ENCODE measurements at places on chromosomes 13 and 19.

- no peak for DNase-seq
These were observed 13.8 kb downstream of the SIPA1L3 start for GRCh38 chr19:37920591-37921450.

- DNase-seq, result no peak
These were observed 36.5 kb upstream of the SACS start for GRCh38 chr13:23469951-23470421.

- DNase-seq, result no peak
These were observed 2.9 kb downstream of the ZNF90 start for GRCh38 chr19:20080656-20081055.

GRCh38 chr19:46487802-46488445 lies 7.7 kb downstream of the PNMA8B start:
- no peak for DNase-seq

GRCh38 chr19:32339988-32340874 lies 5.2 kb upstream of the ZNF507 start:
- no peak for DNase-seq

- DNase-seq, result no peak
These were observed 244.7 kb downstream of the DCLK1 start for GRCh38 chr13:35886332-35887114.

GRCh38 chr13:31807090-31807541 lies 67.8 kb downstream of the RXFP2 start:
- DNase-seq, result no peak

- no peak for DNase-seq
These were observed at the start of gene DOCK6 for GRCh38 chr19:11261971-11262839. Gene DOCK6, minus strand, starts transcription at chr19:11262524. Its CDS starts 84 bp downstream, at chr19:11262440.

DNA sequence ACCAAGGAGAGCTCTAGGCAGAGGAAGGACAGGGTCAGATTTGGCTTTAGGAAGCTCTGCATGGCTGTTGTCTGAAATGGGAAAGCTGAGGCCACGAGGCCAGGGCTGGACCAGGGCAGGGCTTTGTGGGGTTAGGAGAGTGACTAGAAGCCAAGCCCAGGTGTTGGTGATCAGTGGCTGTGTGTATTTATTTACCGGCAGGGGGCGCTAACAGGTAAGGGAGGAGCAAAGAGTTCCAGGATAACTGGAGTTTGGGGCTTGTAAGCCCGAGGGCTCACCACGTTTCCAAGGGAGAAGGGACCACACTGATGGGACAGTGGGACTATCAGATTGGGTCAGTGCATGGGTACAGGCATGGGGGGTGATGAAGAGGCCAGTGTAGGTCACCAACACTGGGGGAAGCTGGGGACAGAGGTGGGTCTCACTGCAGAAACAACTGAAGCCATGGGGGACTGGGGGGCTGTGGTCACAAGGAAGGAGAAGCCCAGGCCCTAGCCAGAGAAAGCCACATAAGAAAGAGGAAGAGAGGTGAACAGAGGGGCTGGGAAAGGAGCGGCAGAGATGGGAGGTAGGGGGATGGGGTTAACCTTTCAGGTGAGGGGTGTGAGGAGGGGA lies 3.9 kb downstream of the TMEM147 start:
- DNase-seq, result no peak

DNA sequence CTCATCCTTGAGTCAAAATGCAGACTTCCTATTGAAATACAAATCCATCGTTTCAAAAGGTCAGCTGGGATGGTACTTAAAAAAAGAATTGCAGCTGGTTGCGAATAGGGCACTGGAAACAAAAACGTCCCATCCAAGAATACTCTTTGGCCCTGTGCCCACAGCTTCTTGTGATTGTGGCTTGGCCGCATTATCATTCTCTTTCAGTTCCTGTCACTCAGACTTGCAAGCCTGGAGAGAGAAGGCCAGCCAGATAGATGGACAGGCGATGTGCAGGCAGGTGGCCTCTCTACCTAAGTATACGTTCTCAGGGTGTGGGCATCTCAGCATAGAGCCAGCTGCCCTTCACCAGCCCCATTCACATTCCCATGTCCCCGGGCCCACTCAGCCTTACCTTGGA lies 208.5 kb upstream of the ZNF536 start:
- no peak for DNase-seq

- no peak for DNase-seq
These were observed 468 bp downstream of the S1PR5 start for GRCh38 chr19:10516671-10517286.

GRCh38 chr13:112252804-112253590 lies 123.2 kb upstream of the SPACA7 start:
- DNase-seq, result no peak

DNA sequence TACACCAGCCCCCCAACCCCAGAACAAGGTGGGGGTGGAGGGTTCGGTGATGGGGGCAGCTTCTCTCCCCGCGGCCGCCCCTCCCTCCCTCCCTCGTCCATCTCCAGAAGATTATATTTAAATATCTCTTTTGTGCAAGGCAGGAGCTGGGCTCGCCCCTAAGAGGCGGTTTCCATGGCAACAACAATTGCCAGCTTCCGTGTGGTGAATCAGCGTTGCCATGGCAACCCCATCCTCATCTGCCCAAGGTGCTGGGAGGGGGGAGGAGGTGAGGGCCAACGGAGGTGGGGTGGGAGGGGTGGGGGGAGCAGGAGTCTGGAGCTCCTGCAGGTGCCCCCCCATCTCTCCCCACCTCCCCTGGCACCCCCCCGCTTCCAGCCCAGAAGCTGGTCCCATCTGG lies 46.4 kb downstream of the CELF5 start:
- no peak for DNase-seq

DNA sequence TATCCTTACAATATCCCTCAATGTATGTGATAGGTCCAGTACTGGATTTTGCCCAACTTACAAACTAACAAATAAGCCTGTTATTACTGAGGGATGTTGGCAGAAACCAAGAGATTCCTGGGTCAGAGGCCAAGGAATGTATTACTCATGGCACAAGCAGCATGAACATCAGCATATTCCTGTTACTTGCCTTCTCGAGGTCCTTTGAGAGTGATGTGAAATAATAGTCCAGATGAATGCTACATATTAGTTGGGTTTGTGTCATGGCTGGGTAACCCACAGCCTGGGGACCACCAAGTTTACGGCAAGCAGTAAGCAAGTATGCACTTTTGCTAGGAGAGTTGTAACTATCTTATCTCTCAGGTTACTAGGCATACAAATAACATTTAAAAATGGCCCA lies 384.5 kb upstream of the GPC6 start:
- DNase-seq, result no peak

- DNase-seq, result no peak
These were observed 813 bp downstream of the ZNF562 start for GRCh38 chr19:9673912-9674662.

DNA sequence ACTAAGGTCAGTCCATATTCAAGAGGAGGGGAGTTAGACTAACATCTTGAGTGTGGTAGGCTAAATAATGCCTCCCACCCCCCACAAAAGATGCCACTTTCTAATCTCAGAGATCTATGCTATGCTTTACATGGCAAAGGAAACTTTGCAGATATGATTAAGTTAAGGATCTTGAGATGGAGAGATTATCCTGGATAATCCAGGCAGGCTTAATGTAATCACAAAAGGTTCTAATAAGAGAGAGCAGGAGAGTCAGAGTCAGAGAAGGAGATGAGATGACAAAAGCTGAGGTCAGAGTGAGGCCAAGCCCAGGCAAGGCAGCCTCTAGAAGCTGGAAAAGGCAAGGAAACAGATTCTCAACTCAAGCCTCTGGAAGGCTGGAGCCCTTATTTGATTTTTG lies 1011.6 kb downstream of the PCDH9 start:
- no peak for DNase-seq

- DNase-seq, result no peak
These were observed 269.3 kb downstream of the UQCRFS1 start for GRCh38 chr19:28943651-28944050.

GRCh38 chr13:66219506-66219905 lies 1010.6 kb downstream of the PCDH9 start:
- no peak for DNase-seq

DNA sequence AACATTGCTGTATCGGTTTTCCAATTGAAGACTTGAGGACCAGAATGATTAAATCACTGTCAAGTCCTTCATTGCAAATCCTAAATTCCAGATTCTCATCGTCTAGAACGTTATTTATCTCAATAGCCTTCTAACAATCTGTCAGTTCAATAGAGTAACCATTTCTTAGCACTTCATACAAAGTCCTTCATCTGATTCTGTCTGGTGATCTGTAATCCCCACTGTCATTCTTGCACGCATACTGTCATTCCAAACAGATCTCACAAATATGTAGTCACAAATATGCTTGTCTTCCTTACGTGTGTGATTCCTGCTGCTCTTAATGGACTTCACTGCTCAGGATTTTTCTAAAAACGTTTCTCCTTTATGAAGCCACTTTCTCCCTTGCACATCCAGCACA lies 1197.5 kb downstream of the EFNB2 start:
- DNase-seq, result no peak

- no peak for DNase-seq
These were observed 22.9 kb upstream of the SHISA2 start for GRCh38 chr13:26074706-26075105.

- DNase-seq, result no peak
These were observed 1033.6 kb downstream of the SLITRK5 start for GRCh38 chr13:88704600-88705275.

DNA sequence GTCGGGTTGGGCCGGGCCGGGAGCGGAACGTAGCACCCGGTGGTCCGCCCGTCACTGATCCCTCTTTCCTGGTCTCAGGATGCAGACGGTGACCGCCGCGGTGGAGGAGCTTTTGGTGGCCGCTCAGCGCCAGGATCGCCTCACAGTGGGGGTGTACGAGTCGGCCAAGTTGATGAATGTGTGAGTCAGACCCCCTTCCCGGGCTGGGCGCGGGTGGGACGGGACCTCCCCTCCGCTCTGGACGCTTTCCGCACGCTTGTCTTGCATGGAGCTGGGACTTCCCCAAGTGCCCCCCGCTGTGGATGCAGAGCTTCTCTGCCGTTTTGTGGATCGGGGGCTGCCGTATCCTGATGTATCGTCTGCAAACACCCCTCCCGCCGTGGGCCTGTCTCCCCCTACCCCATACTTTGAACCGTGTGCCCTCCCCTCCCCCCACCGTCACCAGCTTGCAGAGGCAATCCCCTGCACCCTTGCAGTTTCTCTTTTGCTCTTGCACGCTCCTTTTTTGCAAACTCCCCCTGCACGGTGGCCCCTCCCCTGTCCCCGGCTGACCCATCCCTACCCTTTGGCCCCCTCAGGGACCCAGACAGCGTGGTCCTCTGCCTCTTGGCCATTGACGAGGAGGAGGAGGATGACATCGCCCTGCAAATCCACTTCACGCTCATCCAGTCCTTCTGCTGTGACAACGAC lies 669 bp downstream of the GADD45B start:
- DNase-seq, result peak; percentile 50

GRCh38 chr13:25689539-25689938 lies 317.8 kb downstream of the ATP8A2 start:
- DNase-seq, result no peak

DNA sequence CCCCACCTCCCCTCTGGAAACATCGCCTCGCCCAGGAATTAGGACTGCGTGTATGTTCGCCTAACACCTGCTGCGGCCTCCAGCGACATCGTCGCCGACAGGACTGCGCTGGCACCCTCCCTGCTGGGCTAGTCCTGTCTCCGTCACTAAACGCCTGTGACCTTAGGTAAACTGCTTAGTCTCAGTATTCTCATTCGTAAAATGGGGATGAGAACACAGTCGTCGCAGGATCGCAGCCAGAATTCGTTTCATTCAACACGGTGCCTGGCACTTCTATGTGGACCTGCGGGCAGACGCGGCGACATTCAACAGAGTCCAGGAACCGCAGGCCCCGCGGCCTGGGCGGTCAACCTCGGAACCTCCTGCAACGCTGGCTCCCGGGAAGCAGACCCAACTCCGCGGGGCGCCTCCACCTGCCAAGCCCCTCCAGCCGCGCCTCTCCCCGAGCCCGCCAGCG lies 485 bp downstream of the CRYL1 start:
- no peak for DNase-seq

DNA sequence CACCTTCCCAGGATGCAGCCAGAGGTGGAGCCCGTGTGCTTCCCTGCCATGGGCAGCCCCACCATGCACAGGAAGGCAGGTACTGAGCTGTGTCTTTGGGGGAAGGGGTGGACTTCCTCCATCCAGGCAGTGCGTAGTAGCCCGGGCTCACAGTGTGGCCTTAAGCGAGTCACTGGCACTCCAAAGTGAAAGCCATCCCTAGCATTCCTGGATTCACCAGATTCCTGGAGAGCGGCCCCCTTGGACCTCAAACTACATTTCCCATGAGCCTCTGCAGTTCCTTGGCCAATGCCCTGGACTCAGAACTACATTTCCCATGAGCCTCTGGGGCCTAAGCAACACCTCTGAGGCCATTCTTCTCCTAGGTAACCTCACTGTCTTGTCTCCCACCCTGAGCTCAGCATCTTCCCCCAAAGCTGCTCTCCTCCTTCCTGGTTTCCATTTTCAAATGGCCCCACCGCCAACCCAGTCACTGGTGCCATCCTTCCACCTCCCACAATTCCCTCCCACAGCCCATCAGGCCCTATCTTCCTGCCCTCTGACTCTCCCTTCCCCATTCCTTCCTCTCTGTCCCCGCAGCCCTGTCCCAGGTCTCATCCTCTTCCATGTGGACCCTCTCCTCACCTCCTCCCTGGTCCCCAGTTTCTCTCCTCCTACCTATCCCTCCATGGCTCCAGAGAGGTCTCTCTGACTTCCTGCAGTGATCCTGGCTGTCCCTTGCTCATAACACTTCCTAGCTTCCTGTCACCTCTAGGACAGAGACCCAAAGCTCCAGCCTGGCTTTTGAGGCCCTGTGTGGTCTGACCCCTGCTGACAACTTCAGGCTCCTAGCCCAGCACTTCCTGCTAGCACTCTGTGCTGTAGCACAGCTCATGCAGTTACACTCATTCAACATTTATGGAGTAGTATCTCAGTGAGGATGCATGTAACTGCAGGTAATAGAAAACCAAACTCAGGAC lies at the start of gene C19orf81:
TSS of gene C19orf81 (plus strand) at position 13 of the 959 bp plus-strand sequence. CDS start at position 13, 0 bp downstream.
- no peak for DNase-seq

GRCh38 chr13:50672025-50672424 lies 171.5 kb downstream of the DLEU7 start:
- no peak for DNase-seq

GRCh38 chr13:99796175-99796819 lies 175.3 kb downstream of the ZIC5 start:
- DNase-seq, result no peak

- DNase-seq, result no peak
These were observed 7.3 kb downstream of the ANGPTL4 start for GRCh38 chr19:8371011-8371804.

DNA sequence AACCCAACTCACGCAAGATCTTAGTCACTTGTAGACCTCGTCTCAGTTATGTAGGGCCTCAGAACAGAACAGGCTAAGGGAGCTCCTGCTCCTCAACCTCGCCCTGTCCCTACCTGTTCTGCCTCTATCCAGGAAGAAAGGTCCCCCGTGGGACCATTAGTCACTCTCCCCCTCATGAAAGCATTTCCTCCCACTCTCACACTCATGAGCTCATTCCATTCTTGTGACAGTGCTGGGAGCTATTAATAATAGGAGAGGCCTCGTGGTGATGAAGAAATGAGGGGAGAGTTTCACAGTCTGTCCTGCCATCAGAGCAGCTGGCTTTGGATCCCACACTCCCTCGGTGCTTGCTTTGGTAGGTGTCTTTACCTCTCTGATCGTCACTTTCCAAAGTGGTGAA lies 10.2 kb downstream of the PPP2R1A start:
- no peak for DNase-seq

- DNase-seq, result no peak
These were observed 392.7 kb upstream of the HTR2A start for GRCh38 chr13:47289567-47289966.

GRCh38 chr19:5642204-5642603 lies 19.3 kb downstream of the SAFB start:
- DNase-seq, result no peak
